Esophagus squamous epithelium (tissue), 5 donors: ENCODE measurements at places on chromosomes 2 and 18.

GRCh38 chr18:1102848-1103247 is 198.2 kb downstream of the ADCYAP1 start:
- DNase-seq, result no peak

DNA sequence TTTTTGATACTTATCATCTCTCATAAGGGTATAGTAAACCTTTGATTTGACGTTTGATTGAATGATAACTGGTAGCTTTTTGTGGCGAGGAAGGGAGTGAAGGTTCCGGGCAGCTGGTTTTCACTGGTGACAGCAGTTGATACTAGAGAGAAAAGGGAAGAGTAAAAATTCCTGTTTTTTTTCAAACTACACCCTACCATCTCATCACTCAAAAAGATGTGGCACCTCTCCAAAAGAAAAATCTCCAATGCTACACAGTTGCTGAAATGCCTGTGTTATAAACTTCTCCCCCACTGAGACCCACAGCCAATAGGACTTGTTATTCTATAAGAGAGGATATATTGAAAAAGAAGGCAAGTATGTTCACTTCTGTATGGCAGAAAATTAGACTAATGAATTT is 154.0 kb downstream of the MAIP1 start:
- DNase-seq, result no peak

DNA sequence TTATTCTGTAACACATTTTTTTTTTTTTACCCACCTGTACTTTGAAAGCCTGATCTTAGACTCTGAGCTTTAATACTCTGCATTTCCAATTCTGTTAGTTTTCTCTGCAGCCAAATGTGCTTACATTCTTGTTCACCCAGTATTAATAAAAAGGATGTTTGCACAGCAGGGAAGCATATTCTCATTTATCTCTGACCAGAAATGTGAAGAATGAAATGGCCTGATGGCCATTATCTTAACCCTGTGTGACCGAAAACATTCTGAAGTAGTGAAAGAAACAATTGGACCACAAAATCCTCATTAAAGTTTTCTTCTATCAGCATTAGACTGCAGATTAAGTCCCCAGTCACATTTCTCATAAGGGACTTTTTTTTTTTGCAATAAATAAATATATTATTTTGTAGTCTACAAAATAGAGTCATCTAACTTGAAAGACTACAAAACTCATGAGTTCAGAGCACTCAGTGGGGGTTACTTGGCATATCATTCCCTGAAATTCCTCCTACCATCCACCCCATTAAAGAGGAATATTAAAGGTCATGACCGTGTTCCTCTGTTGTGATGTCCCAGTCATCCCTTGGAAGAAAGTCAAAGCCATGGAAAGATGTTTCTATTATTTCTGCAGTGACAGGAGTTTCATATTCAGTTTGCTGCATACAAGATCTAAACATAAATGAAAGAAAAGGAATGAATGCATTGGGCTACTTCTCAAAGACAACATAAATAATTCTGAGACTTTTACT is 364.4 kb downstream of the RND3 start:
- no peak for DNase-seq

DNA sequence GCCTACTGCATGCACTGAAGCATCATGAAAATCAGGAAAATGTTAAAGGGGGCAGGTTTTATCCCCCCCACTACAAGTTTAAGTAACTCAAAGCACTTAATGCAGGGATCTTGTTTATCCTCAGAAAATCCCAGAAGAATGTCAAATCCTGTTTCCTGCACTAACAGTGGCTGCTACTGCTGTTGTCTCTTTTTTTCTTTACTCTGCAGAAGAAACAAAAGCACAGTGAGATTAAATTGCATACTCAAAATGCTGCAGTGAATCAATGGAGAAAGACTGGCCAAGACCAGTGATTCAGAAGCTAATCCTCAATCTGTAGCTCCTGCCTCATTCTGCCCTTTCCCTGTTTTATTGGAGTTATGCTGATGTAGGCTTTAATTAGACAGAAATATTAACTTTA is 332.3 kb upstream of the FIGN start:
- no peak for DNase-seq

GRCh38 chr2:60350791-60351190 is 202.7 kb downstream of the BCL11A start:
- DNase-seq, result no peak

GRCh38 chr2:152437276-152438108 is 102.5 kb downstream of the FMNL2 start:
- no peak for DNase-seq
